ENCODE measurements at places on chromosomes 4 and X.

DNA sequence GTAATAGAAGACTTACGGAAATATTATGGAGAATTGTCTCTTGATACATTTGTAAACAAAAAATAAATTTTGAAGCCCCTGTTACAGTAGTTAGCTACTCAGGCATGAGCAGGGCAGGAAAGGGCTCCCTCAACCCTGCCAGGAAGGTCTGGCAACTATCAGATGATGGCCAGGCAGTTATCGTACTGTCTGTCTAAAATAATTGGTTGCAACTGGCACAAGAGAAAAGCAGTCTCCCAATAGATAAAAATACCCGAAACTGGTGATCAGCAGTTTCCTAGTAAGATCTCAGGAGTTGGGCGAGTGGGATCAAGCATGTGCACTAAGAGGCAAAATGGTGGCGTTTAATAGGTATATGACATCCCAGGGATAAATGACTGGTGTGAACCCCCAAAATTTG lies 1336.3 kb downstream of the C4orf33 start:
- DNase-seq = no peak

- no peak for DNase-seq
Measured at GRCh38 chrX:71540801-71541200, 7.9 kb downstream of the OGT start.

GRCh38 chr4:110620691-110621327 lies 2.1 kb downstream of the PITX2 start:
- DNase-seq = no peak

GRCh38 chr4:54058171-54058570 lies 6.2 kb downstream of the CHIC2 start:
- no peak for DNase-seq

- DNase-seq = no peak
Measured at GRCh38 chr4:6676722-6677558, 16.7 kb upstream of the S100P start.

- DNase-seq = no peak
Measured at GRCh38 chr4:78480286-78480685, 71.3 kb upstream of the ANXA3 start.

DNA sequence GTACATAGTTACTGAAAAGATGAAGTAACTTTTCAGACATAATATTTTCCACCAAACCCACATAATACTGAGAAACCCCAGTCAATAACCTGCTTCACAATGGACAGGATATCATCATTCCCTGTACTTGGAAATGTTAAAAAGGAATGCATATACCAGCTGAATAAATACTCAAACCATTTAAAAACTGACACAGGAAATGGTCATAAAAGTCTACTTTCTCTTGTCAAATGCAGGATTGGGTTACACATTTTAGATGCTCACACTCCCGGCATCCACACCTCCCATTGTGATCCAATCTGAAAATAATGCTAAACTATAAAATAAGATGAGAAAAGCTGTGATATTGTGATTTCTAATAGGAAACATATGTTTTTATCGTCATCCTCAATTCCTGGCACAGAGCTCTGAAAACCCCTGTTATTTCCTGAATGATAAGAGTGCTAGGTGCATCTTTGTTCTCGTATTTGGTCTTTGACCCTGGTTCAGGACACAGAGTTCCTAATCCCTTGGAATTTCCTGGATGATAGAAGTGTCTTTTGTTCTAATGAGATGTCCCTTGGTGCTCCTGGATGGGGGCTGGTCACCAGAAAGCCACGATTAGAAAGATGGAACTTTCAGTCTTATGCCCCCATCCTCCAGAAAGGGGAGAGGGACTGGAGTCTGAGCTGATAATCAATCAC lies 821.3 kb downstream of the TRIML1 start:
- no peak for DNase-seq

DNA sequence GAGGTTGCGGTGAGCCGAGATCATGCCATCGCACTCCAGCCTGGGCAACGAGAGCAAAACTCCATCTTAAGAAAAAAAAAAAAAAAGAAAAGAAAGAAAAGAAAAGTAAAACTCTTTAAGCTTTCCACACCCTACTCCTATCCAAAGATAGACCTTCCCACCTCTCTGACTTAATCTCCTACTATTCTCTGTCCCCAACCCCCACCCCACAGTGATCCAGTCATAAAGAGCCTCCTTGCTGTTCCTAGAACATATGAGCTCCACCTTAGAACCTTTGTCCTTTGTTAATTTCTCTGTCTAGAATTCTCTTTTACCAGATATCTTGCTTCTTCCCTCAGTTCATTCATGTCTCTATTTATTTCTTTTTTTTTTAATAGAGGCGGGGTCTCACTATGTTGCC lies 30.1 kb upstream of the MSN start:
- no peak for DNase-seq

DNA sequence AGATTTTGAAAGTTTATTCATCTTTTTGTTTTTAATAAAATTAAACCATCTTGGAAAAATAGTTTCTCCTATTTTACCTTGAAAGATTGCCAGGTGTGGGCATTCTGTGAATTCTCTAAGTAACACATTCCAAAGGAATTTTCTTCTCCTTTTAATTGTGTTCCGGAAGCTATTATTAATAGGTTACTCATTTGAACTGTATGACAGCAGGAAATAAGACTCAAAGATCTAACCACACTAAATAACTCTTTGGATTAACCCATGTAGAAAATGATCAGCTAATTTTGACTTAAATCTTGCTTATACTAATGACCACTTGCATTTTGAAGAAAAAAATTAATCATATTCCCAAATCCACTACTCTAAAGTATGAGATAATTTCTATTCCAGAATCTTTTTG lies 17.6 kb upstream of the CCNI start:
- no peak for DNase-seq

- no peak for DNase-seq
Measured at GRCh38 chr4:48439988-48440387, 43.2 kb upstream of the SLC10A4 start.

- DNase-seq = no peak
Measured at GRCh38 chr4:112214390-112215264, 17.0 kb upstream of the AP1AR start.
